ENCODE measurements at places on chromosomes 2 and 18.

DNA sequence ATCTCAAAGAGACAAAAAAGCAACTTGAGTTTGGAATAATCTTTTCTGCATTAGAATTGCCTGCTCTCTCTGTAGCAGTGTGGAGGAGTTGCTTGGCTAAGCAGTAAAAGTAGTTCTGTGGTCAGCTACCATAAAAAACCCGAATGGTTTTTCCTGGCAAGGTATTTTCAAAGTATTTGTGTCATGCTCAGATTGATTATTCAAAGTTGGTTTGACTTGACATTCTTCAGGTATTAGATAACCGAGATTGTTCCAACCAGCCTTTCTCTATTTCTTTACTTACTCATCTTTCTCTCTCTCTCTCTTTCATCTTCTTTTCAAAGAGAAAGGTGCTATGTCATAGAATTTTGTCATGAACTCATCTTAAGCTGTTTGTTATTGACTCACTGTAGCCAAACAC is 404.9 kb downstream of the CPS1 start:
- no peak for DNase-seq

DNA sequence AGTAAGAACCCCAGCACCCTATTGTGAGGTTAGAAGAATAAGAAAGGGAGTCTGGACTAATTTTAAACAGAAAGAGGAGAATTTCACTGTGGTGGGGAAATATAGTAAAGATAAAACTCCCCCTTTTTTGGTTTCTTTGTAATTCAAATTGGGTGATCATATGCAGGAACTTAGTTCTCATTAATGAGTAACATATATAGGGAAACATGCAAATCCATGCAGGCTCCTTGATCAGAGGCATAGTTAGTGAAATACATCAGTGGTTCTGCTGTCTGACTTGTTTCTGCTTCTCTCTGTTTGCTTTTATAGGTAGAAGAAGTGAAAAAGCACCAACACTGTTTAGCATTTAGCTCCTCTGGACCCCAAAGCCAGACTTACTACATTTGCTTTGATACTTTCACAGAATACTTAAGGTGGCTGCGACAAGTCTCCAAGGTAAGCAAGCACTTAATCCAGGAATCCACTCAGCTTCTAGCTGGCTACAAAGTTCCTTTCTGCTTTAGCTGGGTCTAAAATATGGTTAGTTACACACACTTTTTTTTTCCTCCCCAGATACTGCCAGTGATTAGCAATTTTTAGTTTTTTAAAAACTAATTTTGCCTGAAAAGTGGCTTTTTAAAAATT is 123.2 kb downstream of the PHLPP1 start:
- no peak for DNase-seq

DNA sequence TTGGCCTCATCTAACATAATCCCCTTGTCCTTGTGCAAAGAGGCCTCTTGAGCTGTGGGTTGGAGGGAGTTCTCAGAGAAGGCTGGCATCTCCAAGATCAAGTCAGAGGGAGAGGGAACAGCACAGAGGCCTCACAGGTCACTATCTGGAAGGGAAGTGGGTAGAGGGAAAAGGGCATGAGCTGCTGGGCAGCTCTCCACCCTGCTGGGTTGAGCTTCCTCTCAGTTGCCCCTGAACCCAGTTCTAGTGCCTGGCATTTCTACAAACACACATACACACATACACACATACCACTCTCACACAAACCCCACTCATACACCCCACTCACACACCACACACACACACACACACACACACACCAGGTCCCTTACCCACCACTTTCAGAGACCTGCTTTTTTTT is 30.3 kb upstream of the RMP24 start:
- no peak for DNase-seq

DNA sequence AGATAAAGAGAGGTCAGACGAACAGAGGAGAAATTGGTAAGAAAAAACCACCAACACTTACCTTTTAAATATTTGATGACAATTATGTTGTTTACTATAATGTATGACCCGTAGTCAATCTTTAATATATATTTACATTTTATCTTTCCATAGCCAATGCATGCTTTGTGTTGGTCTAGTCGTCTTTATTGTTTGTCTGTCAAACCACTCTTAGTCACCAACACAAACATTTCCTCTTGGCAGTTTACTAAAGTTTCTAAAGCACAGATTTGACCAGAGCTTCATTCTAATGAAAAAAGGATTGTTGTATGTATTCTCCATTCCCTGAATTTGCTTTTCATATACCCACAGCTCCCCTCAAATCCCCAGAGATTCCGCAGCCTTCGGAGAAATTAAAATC is 784.7 kb upstream of the PIK3C3 start:
- no peak for DNase-seq

DNA sequence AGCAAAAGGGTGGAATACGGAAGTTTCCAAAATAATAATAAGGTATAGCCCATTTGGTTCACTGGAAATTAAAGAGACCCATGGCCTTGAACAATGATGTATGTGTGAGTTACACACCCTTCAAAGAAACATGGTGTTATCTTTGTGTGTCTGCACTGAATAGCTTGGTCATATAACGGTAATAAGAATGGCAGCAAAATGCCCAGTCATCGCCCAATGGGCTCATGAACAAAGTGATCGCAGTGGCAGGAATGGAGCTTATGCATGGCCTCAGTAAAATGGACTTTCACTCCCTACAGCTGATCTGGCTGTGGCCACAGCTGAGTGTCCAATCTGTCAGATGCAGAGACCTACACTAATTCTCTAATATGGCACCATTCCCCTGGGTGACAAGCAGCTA is 201.3 kb downstream of the RPIA start:
- DNase-seq, result no peak

DNA sequence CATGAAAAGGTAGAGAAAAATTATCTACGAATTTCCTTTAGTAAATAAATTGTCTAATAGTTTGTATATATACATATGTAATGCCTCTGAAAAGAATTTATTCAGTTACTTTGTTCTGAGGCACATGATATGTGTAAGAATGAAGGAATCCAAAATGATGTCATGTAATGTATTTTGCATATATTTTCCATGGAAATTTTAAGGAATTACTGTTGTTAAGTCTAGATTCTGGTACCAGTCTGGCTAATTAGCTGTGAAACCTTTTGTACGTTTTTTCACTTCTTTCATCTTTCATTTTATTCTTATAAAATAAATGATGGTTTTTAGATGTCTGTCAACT is 12.3 kb downstream of the YIPF4 start:
- DNase-seq, result no peak

DNA sequence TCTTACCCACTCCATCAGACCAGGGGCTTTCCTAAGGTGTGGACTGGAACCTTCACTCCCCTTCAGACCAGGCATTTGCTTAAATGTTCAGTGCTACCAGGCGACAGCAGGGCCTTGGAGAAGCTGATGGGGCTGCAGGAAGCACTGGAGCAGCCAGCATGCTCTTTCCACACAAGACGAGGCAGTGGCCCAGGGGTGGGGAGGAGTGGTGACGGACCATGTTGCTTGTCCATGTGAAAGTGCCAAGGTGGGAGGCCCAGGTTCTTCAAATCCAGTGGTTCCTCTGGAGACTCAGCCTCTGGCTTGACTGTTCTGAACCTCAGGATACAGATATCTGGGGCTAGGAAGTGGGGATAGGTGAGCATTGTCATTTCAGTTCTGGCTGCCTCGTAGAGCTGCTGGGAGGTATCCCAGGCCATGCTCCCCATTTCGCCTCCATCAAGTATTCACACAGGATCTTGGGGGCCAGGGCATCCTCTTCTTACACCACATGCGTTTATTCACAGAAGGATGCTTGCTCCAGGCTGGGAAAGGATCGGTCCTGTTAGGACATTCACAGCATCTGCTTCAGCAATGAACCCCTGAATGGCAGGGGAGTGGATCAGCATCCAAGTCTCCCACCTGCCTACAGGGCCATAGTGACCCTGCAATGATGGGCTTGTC is 62.2 kb downstream of the SFXN5 start:
- no peak for DNase-seq

DNA sequence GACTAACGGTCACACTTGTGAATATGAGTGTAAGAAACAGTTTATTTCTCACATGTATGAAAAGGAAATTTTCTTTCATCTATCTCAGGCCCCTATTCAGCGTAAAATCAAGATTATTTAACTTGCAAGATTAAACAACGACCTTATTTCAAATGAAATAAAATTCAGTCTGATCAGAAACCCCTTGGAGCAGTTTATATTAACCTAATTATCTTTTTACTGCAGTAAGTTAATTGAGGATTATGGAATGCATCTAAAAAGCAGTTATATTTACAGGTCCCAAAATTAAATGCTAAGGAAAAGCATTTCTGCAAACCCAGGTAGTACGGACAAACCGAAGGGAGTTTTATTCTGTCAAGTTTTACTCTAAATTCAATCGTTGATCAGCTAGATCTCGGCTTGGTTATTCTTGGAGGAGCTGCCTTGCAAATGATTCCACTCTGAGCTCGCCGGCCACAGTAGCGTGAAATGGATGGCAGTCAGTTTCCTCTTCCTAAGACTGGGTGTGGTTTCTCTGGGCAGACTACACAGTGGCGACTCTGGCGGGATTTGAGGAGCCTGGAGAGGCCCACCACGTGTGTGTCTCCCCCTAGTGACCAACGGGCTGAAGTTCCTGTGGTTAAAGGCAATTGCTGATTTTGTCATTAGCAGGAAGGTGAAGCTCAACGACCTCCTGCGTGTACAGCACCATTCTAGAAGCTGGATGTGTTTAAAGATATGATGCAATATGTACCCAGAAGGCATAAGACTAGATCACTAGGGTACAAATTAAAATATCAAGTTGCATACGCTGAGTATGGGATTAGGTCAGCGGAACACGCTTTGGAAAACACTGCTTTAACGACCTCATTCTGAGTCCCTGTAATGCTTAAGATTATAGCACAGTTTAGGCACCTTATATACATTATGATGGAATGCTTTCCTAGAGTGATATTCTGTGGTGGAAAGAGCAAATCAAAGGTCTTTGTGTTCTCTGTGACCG is 36.4 kb downstream of the PRKRA start:
- peak; percentile 54 for DNase-seq

GRCh38 chr2:240871071-240871958 is 2.7 kb downstream of the AGXT start:
- DNase-seq, result no peak

GRCh38 chr2:6750411-6751158 is 115.1 kb downstream of the CMPK2 start:
- DNase-seq, result no peak

DNA sequence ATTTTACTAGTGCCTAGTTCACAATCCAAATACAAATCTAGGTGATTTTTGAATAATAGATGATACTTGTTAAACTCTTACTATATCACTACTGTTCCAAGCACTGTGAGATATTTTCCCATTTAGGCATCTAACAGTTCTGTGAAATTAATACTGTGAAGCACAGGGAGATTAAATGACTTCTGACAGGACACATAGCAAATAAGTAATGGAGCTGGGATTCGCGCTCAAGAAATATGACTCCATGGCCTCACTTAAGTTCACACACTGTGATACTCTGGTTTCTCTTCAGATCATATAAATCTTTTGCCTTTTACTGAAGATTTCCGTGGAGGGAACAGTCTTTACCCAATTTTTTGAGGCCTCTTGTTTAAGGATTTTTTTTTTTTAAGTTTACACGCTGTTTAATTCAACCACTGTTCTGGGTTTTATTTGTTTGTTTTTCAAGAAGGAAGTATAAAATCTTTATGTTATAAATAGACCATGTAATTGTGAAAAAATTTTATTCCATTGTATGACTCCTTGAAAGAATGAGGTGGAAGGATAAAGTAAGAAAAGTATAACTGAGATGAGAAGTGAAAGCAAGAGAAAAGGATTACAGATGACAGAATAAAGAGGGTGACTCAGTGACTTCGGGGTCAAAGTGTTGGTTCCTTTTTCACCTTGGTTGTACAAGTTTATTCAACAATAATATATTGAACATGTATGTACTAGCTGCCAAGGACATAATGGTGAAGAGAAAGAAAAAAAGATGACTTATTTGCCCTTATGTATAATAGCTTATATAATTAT is 30.2 kb downstream of the RBM45 start:
- no peak for DNase-seq

GRCh38 chr2:30894498-30895119 is 87.4 kb upstream of the CAPN13 start:
- DNase-seq, result no peak

DNA sequence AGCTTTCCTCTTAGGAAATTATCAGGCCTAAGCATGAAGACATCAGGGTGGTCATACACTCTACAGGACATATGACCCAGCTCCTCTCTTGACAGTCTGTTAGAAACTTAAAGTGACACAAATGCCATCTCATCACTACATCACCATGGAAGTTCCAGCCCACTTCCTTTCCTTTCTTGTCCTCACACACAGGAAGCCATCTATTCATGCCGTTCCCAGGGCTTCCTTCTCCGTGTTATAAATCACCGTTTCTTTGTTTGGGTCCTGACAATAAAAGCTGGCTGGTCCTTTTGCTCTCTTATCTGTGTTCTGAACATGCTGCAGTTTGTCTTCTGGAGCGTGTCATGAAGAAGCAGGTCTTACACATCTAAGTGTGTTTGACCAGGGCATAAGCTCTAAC is 692.1 kb upstream of the CELF4 start:
- DNase-seq, result no peak

DNA sequence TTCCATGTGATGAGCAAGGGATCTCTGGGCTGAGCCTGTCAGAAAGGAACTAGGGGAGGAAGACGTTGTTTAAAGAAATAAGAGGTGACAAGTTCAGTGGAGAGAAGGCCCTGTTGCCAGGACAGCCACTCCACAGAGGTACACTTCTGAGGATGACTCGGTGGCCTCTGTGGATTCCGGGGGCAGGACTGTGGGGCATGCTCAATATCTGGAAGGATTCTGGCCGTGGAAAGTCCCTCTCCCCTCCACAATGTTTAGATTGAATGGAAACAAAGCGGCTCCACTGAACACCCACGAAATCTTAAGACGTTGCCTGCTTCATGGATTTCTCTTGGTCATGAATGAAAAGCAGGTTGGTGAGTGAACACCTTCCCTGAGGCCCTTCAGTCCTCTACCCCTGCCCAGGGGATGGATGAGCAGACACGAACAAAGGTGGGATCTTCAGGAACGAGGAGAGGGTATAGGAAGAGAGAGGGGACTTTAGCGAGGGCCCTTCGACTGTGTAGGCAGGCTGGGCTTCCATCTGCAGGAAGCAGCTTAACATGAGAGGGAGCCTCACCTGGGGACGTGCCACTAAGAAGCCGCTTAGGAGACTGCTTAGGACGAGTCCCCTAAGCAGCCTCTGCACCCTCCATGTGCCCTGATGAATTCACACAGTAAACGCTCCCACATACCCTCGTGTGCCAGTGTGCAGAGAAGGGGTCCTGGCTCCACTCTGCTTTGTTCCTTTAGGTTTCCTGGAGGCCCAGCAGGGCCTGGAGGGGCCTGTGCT is 1.9 kb downstream of the NTSR2 start:
- no peak for DNase-seq

DNA sequence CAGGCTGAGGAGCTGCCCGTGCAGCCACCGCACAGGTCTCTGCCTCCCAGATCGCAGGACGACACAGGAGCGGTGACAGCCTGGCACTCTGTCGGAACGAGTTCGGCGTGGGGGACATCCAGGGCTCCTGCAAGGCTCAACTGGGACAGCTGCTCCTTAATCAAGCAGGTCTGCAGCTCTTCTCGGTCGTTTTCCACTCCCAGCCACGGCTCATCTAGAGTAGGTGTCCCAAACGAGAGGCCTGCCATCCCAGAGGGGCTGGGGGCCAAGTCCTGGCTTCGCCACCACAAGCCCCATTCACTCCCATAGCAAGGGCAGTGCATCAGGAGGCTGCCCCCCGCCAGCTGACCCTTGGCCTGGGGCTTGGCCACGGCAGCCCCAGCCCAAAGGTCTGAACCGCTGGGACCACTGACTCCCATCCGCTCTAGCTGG is 22.5 kb downstream of the PASK start:
- DNase-seq, result no peak

GRCh38 chr2:152336854-152337510 is 2.0 kb downstream of the FMNL2 start:
- no peak for DNase-seq

Measured in stimulated activated CD4-positive, alpha-beta T cell treated with anti-CD3 and anti-CD28 coated beads, Interleukin-12 subunit alpha, Interleukin-12 subunit beta, amount 100 ng/mL, for 24 hours (primary cell).